ENCODE measurements at places on chromosomes 11 and 22.

DNA sequence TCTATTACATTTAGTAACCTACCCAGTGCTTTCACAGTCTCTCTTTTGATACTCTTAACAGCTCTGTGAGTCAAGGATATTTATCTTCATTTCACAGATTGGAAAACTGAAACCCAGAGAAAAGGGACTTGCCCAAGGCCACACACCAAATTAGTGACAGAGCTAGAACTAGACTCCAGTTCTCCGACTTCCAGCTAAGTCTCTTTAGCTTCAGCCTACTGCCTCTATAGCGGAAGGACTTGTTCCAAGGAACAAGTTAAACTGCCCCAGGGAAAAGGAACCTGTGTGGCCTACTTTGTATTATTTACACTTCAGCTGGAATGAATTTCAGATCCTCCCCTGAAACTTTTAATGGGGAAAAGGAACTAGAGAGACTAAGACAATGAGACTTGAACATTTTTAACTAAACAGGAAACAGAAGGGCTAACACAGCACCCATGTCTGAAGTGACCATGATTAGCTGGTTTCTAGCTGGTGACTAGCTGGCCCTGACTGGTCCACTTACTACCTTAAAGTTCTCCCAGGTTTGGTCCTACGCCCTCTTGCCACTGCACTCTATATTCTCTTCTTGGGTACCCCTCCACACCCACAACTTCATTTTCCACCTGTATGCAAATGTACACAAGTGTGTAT, 1.3 kb downstream of the LRRC51 start:
- DNase-seq: no peak

DNA sequence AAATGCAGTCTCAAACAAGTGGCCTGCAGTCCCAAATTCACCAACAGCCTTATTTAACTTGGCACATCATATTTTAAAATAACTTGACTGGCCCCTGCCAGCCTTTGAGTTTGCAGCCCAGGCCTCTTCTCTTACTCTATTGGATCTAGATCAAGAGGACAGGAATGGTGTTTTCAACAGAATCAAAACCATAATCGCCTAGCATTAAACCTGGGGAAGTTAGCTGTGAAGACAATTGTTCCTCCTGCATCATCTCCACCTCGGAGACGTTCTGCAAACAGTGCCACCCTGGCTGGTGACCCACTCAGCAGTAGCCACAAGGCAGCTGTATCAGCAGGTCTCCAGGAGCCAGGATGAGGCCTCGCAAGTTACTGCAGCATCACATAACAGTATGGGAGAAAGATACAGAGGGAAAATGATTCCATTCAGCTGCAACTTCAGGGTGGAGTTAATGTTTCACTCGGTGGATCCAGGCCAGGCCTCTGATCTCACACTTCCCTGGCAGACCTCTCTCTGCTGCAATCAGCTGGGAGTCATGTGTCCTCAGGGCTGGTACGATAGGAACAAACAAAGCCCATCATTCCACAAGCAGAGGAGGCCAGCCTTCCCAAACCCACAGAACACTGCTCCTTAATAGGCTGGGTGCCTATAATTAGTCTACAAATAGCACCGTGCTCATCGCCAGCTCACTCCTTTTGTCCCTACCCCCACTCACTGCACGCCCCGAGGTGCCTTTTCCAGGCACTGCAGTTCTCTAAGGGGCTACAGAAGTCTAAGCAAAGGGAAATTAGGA, 18.6 kb upstream of the SCN2B start:
- DNase-seq: no peak

DNA sequence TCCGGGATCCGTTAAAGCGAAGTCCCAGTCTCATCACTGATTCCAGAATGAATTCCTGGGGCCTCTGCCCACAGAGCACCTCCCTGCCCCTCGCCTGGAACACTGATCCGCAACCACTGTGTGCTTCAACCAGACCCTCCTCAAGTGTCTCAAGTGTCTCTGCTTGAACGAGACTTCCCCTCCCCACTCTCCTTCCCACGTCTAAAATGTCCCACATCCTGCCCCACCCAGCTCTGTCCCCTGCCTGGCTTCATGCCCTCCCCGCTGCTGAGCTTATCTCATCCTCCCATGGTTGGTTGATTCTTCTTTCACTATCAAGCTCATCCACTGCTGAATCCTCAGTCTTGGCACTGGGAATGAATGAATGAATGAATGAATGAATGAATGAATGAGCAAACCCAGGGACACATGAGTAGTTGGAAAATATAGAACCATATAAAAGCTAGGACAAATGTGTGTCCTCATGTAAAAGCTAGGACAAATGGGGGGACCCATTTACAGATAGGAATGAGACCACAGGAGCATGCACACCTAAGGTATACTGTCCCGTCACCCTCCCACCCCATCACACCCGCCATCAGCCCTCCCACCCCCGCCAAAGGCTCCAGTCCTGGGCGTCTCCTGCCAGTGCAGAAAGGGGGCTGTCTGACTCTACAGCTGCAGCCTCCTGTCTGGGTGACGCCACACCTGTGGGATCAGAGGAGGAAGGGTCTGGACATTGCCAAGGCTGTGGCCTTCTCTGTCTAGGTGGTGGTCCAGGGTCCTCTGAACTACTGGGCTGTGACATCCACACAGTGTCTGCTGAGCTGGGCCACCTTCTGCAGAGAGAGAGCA, 71.4 kb upstream of the LINC01488 start:
- DNase-seq: no peak

DNA sequence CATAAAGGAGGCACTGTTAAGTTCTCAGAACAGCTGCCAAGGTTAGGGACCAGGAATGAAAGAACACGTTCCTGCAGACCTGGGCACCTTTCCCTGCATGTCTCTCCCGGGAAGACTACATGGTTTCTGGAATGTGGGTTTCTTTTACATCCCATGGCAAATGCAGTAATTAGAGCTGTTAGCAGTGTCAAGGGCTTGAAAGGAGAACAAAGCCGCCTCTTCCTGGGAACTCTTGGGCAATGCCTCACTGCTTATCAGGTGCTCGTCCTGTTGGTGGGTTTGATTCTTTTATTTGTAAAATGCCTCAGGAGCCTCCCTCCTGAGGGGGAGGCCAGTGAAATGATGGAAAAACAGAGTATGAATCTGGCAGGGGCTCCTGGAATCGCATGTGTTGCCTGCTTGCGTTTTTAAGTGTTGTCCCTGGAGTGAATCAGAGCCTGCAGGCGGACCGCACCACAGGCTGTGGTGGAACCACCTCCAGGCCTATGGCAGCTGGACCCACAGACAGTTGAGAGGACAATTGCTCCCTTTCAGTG, 723 bp upstream of the C22orf31 start:
- no peak for DNase-seq

GRCh38 chr11:28488336-28488735, 380.1 kb downstream of the METTL15 start:
- DNase-seq: no peak

GRCh38 chr11:18347471-18348125, 25.2 kb downstream of the GTF2H1 start:
- DNase-seq: no peak

- no peak for DNase-seq
Observed at GRCh38 chr11:6354651-6355485, 34.6 kb upstream of the CAVIN3 start.

DNA sequence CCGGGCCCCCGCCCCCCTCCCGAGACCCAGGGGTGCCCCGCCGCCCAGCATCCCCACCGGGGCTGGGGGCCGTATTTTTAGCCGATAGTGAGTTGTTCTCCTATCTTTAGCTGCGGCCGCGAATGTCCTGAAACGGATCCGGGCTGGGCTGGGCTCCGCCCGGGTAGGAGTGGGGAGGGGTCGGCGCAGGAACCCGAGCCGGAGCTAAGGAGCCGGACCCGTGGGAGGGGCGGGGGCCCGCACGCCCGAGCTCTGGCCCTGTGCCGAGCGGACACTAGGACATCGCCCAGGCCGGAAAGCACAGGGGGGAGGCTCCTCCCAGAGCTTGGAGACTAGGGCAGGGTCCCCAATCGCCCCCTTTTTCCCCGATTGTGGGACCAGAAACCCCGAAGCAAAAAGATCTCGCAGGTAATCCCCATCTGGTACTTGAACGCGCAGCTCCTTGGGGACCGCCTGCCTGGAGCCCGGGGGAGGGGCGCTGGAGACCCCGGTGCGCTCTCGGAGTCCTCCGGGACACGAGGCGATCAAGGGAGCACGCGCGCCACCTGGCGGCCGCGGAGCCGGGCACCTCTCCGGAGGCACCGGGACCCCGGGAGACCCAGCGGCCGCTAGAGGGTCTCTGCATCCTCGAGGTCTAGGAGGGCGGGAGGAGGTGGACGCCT, 669 bp downstream of the CDC42EP2 start:
- DNase-seq: peak; percentile 64

GRCh38 chr11:127252321-127252720, 251.8 kb upstream of the KIRREL3 start:
- no peak for DNase-seq

GRCh38 chr11:10885703-10886363, 28.0 kb upstream of the ZBED5 start:
- no peak for DNase-seq

DNA sequence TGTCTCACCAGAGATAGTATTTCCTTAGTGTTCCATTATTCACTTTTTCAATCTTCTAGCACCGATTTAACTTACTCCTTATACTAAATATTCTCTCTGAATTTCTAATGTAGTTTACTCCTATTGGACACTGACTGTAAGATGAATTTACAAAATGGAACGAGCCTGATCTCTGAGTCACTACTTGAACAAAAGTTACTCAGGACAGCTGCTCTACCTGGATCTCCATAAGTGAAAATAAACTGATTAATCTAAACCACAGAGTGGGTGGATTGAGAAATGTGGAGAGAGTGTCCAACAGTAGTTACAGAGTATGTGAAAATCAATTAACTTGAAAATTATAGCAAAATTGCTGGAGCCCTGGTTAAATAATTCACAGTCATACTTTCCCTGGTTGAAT, 141.7 kb upstream of the CHORDC1 start:
- DNase-seq: no peak

- no peak for DNase-seq
Observed at GRCh38 chr11:124581817-124582216, 12.0 kb downstream of the OR8A1 start.

- DNase-seq: no peak
Observed at GRCh38 chr22:37892566-37893335, 13.3 kb upstream of the MICALL1 start.

GRCh38 chr11:95559899-95560298, 229.7 kb downstream of the FAM76B start:
- DNase-seq: no peak

GRCh38 chr11:45259592-45259991, 26.5 kb downstream of the SYT13 start:
- no peak for DNase-seq

GRCh38 chr11:21026685-21027084, 357.3 kb downstream of the NELL1 start:
- no peak for DNase-seq

- peak; percentile 90 for DNase-seq
Observed at GRCh38 chr11:47552566-47553405, at the start of gene CELF1. Gene CELF1 (minus strand): TSS chr11:47553132. CDS start chr11:47499523, 53,609 bp downstream.

DNA sequence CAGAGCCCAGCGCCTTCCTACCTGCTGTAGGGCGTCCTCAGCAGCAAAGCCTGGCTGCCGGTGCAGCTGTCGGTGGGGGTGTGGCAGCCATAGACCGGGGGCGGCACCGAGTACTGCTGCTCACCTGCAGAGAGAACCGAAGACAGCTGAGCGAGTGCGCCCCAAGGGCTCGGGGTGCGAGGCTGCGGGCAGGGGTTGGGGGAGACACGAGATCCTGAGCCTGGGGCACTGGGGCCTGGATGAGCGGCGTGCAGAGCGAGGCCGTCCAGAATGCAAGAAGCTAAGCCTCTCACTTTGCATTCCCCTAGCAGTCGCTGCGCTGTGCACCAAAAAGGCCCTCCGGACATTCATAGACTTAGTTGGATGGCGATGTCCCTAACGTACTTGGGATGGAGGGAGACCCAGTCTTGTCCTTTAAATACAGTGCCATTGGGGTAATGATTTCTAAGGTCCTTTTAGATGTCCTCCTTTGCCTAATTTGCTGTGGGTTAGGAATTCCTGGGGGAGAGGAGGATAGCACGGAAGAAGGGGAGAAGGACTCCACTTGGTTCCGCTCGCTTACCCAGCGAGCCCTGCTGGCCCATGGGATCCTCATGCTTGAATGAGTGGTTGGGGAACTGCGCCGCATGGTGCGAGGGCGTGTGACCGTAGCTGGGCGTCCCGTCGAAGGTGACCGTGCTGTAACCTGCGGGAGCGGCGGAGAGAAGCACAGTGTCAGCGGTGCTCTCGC, 7.2 kb downstream of the WT1 start:
- no peak for DNase-seq

GRCh38 chr11:3091846-3092602, 34.8 kb upstream of the CARS1 start:
- DNase-seq: peak; percentile 59

GRCh38 chr11:44917741-44918140, 32.9 kb downstream of the TP53I11 start:
- DNase-seq: no peak

DNA sequence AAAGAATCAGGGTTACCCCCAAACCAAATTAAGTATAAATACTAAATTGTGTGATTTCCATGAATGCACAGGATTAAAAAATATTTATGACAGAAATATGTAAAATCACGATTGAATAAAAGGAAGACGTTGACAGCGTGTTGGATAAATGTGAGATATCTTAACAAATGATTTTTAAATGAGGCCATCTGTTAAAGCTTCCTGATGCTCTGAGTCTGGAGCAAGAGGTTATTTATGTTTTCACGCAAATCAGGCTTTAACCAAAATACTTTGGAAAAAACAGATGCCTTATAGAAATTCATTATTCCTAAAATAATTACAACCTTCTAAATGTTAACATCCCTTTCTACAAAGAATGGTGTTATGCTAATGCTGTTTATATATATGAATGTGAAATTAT, 123.3 kb downstream of the PAX6 start:
- DNase-seq: no peak

DNA sequence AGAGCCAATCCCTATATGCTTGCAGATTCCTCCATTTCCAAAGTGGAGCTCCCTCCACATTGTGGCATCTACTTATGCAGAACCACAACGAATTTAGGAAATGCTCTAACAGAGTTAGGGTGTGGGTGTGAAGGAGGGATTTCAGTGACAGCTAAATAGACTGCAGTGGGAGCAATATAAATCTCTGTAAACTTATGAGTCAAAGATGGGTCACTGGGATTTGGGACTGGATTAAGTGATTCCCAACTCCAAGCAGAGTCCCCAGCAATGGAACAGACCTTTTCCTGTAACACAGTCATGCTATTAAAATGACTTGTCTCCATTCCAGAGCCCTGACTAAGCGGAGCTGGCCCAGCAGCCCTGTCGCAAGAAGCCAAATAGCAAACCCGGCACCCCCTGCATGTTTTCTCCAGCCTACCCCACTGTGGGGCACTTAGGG, 36.6 kb downstream of the RPL27A start:
- no peak for DNase-seq

DNA sequence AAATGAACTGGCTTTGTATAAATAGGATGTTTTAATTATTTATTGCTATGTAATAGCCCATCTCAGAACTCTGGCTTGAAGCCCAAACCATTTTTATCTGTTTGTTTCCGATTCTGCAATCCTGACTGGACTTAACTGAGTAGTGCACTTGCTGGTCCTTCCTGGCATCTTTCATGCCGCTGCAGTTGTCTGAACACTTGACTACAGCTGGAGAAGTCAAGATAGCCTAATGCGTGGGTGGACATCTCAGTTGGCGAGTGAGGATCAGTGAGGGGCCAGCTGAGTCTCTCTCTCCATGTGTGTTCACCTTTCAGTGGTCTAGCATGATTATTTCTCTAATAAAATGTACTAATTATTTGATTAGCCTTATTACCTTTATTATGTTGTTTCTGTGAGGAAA, 105.8 kb downstream of the PRMT3 start:
- DNase-seq: no peak

- no peak for DNase-seq
Observed at GRCh38 chr11:67179892-67180490, 60.9 kb downstream of the KDM2A start.

GRCh38 chr11:114136686-114137640, 77.5 kb downstream of the ZBTB16 start:
- DNase-seq: no peak

Data from T follicular helper cell (primary cell).